ENCODE measurements at places on chromosomes 3 and 15.

- DNase-seq: no peak
Observed at GRCh38 chr3:35422836-35423601, 216.3 kb upstream of the ARPP21 start.

DNA sequence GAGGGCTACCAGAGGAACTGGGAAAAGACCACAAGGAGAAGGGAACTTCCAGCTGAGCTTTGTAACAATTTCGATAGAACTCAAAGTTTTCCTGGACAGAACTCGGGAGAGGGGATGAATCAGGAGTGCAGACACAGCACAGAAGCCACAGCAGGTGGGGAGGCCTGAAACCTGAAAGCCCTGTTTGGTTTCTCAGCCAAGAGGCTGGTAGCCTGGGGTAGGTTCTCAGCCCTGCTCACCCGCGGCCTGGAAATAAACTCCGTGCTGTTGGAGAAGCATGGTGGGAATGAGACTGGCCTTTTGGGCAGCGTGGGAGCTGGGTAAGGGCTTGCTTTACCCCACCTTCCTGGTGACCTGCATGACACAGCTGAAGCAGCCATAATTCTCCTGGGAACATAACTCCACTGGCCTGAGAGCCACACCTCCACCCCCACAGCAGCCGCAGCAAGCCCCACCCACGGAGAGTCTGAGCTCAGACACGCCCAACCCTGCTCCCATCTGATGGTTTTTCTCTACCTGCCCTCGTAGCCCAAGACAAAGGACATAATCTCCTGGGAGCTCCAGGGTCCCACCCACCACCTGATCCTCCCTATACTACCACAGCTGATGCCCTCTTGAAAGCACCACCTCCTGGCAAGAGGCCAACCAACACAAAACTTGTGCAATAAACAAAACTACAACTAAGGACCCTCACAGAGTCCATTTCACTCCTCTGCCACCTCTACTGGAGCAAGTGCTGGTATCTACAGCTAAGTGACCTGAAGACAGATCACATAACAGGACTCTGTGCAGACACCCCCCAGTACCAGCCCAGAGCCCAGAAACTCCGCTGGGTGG lies 52.5 kb upstream of the CHRM5 start:
- peak; percentile 44 for DNase-seq

- no peak for DNase-seq
Observed at GRCh38 chr3:126485176-126485897, 9.6 kb upstream of the ZXDC start.

DNA sequence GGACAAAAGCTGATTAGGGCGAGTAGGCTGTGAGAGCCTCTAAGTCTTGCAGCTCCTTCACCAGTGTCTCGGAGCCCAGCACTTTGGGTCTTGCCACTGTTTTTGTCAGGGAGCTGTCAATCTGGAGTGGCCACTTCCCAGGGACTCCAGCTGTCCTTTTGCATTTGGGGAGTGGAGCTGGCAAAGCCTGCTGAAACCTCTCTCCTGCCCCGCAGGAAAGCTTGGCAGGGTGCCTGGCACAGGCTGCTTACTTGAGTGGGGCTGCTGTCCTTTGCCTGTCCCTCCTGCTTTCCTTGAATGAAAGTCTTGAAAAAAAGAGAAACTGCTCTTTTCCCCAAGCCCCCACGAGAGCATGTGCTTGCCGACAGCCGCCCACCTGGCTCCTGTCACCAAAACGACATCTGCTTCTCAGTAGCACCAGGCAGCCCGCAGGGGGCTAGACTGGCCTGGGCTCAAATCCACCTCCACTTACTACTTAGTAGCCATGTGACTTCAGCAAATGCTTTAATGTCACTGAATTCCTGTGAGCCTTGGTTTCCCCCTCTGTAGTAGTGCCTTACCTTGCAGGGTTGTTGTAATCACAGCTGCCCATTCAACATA lies 13.7 kb downstream of the USP13 start:
- DNase-seq: no peak

DNA sequence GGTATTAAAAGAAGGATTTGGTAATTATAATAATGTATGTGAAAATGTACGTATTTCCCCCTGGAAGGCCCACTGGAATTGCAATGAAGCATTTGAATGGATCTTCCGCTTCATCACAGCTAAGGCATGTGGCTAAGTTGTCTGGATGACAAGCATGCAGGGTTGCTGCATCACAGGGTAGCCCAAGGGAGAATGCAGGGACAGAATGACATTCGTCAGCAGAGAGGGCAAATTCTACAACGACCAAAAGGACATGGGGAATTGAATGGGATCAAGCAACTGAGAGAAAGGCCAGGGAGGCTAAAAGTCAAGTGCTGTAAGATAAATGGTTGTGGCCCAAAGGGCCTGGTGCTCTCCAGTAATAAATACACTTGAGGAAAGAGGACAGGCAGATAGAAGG lies 95.4 kb downstream of the ISL2 start:
- peak; percentile 89 for DNase-seq

- DNase-seq: no peak
Observed at GRCh38 chr3:8755564-8756237, 13.7 kb downstream of the OXTR start.

GRCh38 chr15:42611532-42611931 lies 36.1 kb downstream of the STARD9 start:
- no peak for DNase-seq

- no peak for DNase-seq
Observed at GRCh38 chr3:152385761-152386160, 117.0 kb downstream of the MBNL1 start.

- no peak for DNase-seq
Observed at GRCh38 chr3:189324538-189325138, 152.9 kb downstream of the TPRG1 start.

- DNase-seq: no peak
Observed at GRCh38 chr3:24565053-24565452, 70.4 kb upstream of the THRB start.

- peak; percentile 18 for DNase-seq
Observed at GRCh38 chr3:157981819-157982218, 124.4 kb downstream of the SHOX2 start.

GRCh38 chr15:29411299-29411698 lies 141.7 kb upstream of the NSMCE3 start:
- no peak for DNase-seq

DNA sequence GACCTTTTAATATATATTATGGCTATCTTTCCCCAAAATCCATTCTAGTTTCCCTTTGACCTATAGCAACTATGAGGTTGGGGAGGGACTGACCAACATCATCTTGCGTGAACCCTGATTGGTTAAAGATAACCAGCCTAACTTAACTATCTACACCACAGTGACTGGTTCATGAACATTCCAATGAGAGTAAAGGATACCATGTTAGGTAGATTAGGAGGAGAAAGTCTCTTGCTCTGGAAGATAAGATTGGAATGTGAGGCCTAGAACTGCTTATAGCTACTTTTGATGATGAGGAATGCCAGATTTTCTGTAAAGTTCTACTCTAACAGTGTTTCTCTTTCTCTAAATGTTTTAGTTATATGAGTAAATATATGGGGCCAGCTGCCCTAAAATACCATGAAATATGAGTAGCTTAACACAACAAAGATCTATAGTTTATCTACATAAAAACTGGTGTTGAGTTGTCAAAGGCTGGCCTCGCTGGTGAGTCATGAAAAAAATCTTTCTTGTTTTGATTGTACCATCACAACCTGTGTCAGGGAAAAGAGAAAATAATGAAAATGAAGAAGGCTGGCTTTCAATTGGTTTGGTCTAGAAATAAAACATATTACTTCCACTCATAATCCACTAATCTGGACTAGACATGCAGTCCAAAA lies 481.4 kb downstream of the NSUN3 start:
- DNase-seq: peak; percentile 75

DNA sequence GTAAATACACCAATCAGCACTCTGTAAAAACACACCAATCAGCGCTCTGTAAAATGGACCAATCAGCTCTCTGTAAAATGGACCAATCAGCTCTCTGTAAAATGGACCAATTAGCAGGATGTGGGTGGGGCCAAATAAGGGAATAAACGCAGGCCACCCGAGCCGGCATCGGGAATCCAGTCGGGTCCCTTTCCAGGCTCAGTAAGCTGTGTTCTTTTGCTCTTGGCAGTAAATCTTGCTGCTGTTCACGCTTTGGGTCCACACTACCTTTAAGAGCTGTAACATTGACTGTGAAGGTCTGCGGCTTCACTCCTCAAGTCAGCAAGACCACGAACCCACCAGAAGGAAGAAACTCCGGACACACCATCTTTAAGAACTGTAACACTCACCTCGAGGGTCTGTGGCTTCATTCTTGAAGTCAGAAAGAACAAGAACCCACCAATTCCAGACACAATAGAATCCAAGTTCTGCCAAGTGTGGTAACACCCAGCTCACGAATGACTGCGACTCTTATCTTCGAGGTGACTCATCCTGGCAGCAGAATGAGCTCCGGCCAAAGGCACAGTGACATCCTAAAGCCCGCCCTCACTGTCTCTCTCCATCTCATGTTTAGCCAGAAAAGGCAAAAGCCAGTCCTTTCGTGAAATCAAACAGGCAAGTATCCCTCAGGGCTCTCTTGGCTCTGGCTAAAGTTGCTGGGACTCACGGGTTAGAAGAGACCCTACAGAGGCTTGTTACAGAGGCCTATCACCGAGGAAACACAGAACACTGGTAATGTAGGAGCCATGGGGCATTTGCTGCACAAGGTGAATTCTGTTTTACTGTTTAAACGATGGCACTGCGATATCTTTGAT lies 155.2 kb downstream of the FAM43A start:
- peak; percentile 75 for DNase-seq

DNA sequence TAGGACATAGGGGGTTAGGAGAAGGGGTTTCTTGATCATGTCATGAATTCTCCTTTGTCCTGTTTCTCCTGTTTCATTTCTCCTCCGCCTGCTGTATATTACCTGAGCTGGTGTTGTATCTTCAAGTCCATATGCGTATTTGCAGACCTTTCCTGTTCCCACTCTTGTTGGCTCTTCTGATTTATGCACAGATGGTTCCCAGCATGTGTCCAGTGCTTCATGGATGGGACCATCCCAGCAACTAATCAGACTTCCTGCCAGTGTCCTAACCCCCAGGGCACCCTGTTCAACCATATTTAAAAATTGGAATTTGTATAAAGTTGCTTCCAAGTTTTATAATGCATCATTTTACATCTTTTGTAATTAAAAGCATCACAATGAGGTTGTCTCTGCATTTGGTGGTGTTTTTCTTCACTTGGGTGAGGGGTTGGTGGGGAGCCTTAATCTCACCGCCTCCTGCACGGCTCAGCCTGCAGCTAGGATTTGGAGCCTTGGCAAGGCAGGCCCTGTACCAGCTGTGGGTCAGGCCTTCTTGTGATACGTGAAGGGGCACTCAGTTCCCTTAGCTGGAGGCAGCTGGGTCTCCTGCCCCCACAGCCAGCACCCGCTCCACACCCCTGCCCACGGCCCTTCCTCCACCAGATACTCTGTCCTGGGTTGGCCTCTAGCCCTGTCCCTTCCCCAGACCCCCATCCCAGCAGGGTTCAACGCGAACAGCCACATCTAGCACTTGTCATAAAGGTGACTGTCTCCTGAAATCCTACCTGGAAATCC lies 72.0 kb upstream of the BLM start:
- no peak for DNase-seq

DNA sequence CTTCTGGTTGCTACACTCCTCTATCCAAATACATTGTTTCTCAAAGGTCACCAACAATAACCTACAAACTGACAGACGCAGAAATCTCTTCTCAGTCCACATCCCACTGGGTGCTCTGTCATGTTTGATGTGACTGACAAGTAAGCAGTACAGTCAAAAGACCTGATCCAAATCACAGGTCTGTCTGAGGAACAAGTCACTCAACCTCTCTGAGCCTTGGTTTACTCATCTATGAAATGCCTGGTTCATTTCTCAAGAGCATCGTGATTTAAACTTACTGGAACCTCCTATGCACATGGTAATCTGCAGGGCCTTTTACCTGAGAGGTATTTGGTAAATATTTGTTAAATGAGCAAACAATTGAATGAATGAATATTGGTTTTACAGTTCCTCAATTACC lies 5.5 kb downstream of the LRRC31 start:
- no peak for DNase-seq

DNA sequence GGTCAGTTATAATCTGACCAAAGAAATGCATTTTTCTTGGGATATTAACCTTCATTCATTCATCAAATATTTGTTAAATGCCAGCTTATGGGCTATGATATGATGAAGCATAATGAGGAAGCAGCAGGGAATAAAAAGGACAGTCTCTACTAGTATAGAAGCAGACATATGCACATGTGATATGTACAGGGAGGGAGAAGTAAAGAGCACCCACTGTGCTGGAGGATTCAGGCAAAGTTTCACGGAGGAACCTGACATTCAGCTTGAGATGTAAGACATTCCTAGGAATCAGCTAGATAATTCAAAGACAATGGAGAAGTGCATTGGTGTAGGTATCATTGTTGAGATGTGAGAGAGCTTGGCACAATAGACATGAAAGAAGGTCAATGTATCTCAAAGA lies 450.7 kb downstream of the LPP start:
- no peak for DNase-seq

DNA sequence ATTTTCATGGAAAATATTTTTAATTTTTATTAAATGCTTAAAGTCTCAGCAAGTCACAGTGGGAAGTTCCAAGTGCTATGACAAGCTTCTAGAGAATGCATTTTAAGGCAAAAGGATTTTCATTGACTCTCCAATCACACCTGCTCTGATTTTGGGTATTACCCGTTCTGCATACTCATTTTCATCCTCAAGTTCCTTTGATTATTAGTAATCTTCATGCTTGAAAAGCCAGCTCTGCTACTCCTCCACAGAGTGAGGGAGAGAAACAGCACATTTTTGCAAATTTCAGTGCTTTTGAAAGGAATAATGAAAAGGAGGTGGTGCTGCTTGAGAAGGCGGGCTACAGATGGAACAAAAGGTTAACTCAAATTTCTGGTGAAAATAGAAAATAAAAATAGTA lies 450.7 kb downstream of the NSUN3 start:
- DNase-seq: no peak

DNA sequence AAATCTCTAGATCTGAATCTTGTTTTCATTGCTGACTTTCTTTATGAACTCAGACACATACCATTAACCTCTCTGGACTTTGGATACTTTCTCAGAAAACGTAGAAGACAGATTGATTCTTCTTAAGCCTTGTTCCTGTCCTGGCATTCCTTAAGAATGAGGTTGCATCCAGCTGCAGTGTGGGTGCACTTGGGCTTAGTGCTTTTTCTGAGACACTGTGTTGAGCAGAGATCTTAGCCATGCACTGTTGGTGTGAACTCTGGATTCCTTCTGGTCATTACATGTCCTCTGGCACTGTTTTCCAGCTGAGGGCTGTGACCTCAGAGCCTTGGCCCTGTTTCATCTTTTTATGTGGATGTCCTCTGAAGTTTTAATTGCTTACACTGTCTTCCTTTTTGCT lies 428.3 kb downstream of the CNTN4 start:
- DNase-seq: peak; percentile 1

DNA sequence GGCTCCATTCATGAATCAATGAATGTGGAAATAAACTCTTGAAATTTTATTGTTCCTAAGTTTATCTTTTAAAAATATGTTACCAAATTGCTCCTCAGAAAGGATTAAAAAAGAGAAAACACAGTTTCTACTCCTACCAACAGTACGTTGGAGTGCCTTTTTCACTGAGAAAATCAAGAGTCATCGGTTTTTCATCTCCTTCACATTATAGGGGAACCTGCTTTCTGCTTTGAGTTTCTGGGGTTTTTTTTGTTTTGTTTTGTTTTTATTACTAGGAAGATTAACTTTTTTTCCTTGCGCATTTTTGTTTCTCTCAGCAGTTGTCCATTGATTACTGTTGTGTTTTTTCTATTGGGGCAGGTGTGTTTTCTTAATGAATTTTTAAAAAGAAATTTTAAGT lies 3.5 kb downstream of the ARL13B start:
- DNase-seq: no peak
